ENCODE measurements at places on chromosomes 2 and 18. TPM values are rescaled to one million over a fixed set of nuclear protein-coding genes. Genes with fewer than 3 reads are reported as not detected.

The ATP8B1 gene
- not detected for total RNA-seq

The ASTL gene
- total RNA-seq = 16.2 TPM

The RAB6C gene
- 0.09 TPM for total RNA-seq

The KHK gene
- 17.8 TPM for total RNA-seq

The ICOS gene
- 84.5 TPM for total RNA-seq

The NGEF gene
- total RNA-seq = not detected

The TRIM43 gene
- total RNA-seq = not detected

The SOX11 gene
- not detected for total RNA-seq

The ZNF521 gene
- not detected for total RNA-seq

The RAB12 gene
- 15.3 TPM for total RNA-seq

The CDH7 gene
- total RNA-seq = not detected

The FBXO15 gene
- 0.77 TPM for total RNA-seq

The LRRC30 gene
- total RNA-seq = not detected

DNA sequence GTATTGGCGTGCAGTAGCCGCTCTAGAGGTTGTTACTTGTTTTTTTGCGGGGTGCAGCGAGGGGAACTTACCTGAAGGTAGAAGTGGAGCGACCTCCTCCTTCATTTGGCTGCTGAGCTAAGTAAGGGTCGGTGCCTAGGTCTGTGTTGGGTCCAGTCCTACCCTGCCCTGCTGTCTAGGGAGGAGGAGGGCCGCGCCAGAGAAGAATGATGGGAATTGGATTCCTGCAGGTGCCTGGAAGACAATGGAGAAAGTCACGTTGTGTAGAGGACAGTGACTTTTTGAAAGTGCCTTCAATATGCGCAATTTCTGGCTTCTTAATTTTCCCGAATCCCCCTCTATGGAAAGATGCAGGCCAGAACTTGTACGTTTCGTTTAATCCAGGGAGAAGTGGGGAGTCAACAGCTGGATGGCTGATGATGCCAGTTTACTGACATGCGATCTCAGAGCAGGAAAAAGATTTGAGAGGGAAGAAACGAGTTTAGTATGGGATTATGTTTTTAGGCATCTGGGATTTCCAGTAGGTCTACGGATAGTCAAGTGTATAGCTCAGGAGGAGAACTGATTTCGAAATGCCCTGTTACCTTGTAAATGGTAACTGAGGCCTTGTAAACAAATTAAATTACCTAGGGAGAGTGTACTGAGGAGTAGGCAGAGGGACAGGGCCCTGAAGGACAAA, 653 bp downstream of the MRPS9 start:
- DNase-seq = no peak

GRCh38 chr2:154484338-154485099, 214.0 kb upstream of the KCNJ3 start:
- no peak for DNase-seq

DNA sequence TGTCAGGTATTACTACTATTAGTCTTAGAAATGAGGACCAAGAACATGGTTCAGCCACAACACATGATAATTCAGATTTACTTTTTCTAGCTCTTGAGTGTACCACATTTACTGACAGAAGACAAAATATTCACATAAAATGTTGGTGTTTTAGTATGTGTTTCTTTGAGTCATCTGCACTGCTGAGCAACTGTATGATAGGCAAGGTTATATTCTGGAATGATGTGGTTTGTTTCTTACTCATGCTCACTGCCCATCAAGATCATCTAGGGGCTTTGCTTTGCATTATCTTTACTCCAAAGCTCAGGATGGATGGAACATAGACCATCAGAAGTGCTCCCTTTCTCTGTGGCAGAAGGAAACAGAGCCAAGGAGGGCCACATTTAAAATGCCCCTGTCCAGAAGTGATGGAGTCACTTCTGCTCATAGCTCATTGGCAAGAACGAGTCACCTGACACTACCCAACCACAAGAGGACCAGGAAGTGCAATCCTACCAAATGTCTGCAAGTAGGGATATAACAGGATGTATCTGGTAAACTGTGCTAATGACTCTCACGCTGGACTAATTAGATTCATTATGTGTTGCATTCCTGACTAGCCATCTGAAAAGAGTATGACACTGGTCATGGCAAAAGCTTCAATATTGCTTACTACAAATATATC, 81.5 kb downstream of the DIS3L2 start:
- no peak for DNase-seq

- DNase-seq = no peak
Measured at GRCh38 chr2:190649798-190650390, 1.0 kb downstream of the NAB1 start.

- DNase-seq = no peak
Measured at GRCh38 chr18:8460748-8461147, 148.5 kb upstream of the RAB12 start.

GRCh38 chr18:74611765-74612164, 14.1 kb downstream of the ZNF407 start:
- no peak for DNase-seq

DNA sequence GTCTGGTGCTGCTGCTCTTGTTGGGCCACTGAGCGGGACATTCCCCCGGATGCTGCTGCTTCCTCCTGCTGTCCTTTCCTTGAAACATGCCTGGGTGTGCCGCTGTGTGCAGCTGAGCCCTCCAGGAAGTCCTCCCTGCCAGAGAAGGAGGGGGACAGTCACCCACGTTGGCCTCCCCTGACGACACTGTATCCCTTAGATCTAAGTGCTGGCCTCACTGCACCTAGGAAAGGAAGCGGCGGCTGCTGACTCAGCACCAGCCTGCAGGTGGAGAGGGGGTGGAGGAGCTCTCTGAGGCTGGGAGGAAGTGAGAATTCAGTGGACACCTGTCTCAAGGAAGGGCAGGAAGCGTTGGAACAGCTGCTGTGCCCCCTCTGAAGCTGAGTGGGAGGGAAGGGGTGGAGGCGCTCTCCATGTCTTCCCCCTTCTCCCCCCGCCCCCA, 239.8 kb downstream of the HAUS1 start:
- no peak for DNase-seq

GRCh38 chr2:20604401-20604911, 46.4 kb downstream of the HS1BP3 start:
- no peak for DNase-seq

- no peak for DNase-seq
Measured at GRCh38 chr18:36348971-36349417, 51.5 kb downstream of the FHOD3 start.

GRCh38 chr18:24683925-24684324, 223.5 kb downstream of the HRH4 start:
- no peak for DNase-seq

- peak; percentile 5 for DNase-seq
Measured at GRCh38 chr2:234881413-234882241, 70.2 kb upstream of the SH3BP4 start.

- DNase-seq = no peak
Measured at GRCh38 chr2:157231476-157231875, 26.0 kb upstream of the GALNT5 start.

- DNase-seq = no peak
Measured at GRCh38 chr2:219836647-219837177, 209.3 kb downstream of the SLC4A3 start.

- no peak for DNase-seq
Measured at GRCh38 chr18:76554547-76555222, 59.6 kb upstream of the ZNF516 start.

All from CD8-positive, alpha-beta memory T cell (primary cell).